SW 1271 (cell line): ENCODE measurements at places on chromosomes 12 and 14.

DNA sequence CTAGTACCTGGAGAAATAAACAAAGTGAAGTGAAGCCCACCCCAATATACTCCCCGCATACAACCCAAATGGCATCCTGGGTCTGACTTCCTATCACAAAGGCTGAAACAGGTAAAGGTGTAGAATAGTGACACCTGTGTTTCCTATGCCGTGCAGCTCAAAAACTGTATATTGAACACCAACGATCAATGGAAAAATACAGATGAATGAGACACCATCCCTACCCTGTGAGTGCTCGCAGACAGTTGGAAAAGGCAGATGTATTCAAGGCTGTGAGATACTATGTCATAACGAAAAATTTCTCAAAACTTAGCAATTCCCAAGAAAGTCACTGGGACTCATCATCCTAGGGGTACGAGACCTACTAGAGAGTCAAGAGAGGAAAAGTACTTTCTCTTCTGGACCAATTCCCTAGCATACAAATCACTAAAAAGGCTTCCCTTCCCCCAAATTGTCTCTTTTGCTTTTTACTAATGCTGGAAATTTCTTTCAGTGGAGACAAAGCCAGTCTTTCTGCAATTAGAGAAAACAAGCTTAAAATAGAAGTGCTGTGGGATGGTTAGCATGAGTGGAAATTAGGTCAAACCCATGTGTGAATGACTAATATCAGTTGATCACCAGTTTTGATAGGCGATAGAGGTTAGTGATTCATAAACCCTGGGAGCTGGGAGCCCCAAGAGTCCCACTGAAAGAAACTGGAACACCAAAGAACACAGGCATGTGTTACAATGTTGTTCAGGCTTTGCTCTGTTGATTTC lies 249.7 kb downstream of the SPTSSA start:
- no peak for DNase-seq

GRCh38 chr14:44041700-44042099 lies 465.4 kb downstream of the FSCB start:
- DNase-seq, result no peak

DNA sequence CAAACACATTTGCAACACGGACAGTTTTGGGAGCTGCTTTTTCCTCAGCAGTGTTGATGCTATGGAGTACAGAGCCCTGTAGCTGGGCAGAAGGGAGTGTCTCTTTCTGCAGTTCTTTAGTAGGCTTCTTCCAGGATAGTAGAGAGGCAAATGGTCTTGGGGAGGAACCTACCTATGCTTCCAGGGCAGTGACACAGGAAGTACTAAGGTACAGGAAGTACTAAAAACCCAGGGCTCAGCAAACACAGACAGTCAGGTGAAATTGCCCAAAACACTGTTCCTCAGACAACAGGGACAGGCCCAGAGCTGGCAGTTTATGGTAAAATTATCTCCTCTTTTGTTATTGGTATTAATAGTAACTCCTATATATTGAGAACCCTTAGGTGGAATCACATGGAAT lies 217.6 kb downstream of the TTC8 start:
- DNase-seq, result no peak

DNA sequence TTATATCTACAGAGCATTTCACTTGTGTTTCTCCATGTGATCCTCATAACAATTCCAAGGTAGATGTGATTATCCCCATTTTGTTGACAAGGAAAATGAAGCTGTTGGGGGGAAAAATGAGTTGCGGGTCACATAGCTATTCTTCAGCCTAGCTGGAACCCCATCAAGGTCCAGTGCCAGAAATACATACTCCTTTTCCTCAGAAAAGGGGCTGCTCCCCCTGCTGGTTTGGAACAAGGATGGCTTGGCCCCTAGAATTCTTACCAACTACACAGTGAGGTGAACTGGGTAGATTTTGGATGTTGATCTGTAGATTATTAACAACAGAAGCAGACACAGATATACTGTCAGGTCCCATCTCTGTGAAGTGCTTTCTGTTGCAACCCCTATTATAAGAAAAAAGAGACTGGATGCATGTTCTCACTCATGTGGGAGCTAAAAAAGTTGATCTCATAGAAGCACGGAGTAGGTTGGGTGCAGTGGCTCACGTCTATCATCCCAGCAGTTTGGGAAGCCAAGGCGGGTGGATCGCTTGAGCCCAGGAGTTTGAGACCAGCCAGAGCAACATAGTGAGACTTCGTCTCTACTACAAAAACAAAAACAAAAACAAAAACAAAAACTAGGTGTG lies 8.9 kb downstream of the IKZF4 start:
- DNase-seq, result peak; percentile 48

DNA sequence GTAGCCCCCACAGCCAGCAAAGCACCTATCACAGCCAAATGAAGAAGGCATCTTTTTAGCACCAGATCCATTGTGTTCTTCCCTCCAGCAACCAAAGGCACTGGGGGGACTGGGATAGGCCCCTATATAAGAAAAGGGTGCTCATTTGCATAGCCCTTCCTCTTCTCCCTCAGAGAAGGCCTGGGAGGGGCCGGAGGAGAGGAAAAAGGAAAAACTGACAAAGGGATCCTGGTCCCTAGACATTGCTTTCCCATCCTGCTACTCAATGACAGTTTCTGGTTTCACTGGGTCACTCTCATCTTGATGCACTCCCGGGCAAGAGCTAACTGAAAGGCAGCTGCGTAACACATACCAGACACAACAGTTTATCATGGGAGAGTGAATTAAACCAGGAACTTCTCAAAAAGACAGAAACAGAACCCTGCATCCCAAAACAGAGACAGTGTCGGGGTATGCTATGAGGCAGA lies at the start of gene PMEL:
Gene PMEL (minus strand): TSS at position 102 of the 467 bp plus-strand sequence. CDS start 31 bp downstream, at position 71.
- DNase-seq, result no peak

DNA sequence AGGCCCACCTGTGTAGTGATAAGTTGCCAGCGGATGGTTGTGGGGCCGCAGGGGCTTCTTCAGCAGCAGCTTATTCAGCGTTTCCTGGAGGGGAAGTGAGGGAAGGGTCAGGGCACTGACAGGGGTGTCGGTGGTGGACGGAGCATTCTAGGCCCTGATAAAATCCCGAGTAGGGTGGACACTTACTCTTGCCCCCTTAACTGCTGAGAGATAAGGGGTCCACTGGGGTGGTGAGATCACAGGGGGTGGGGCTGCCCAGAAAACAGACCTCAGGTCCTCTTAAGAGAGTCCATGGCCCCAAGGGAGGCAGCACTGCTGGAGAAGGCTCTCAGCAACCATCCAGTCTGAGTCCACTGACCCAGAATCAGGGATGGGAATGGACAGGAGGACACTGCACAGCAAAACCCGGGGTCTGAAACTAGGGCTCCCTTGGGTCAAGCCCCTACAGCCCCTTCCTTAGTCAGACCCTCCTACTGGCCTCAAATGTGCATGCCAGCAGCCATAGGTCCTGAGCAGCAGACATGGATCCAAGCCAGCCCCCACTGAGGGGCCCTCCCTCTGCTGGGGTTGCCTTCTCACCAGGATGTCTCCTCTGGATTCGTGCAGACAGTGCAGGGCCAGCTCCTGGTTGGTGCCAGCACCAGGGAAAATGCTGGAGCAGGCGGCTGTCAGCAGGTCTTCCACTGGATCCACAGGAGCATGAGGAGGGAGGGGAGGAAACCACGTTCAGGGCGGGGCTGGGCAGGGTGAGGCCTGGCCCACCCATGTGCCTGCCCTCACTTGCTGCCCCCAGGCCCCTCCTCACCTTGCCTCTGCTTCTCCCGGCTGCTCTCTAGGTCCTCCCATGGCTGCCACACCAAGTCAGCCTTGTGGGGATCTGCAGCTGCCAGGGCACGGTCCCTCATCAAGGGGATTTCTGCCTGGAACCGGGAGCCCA lies 12.1 kb upstream of the PNMA1 start:
- DNase-seq, result no peak

- no peak for DNase-seq
These were observed 43.3 kb upstream of the NPFF start for GRCh38 chr12:53550595-53550994.

- DNase-seq, result no peak
These were observed 178.1 kb upstream of the VASH1 start for GRCh38 chr14:76583174-76583573.
